Neural crest cell (in vitro differentiated cells): ENCODE measurements at places on chromosomes 5 and 9. TPM values are rescaled to one million over a fixed set of nuclear protein-coding genes. Genes with fewer than 3 reads are reported as not detected.

Gene TEK
- total RNA-seq = 0.89 and 1.0 TPM in 2 replicates

DNA sequence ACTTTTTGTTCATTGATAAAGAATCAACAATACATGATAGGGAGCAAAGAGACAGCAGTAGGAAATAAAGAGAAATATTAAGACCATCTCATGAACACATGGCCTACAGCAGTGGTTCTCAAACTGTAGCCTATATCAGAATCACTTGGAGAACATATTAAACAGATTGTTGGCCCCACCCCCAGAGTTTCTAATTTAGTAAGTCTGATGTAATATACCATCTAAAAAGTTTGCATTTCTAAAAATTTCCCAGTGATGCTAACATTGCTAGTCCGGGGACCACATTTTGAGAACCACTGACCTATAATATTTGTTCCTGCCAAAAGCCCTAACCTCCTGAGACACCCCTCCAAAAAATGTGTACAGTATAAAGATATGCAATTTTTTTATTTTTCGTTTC lies 306.2 kb upstream of the NREP start:
- no peak for DNase-seq

Gene PCDH12
- total RNA-seq = 0.25 and 0.61 TPM in 2 replicates

Gene RNF183
- total RNA-seq = not detected in 2 replicates

Gene SPINK13
- not detected in 2 replicates for total RNA-seq

GRCh38 chr5:126402621-126403555 lies 20.3 kb upstream of the GRAMD2B start:
- no peak for DNase-seq
